Kidney glomerular epithelial cell (primary cell): ENCODE measurements at places on chromosomes 6 and 20.

DNA sequence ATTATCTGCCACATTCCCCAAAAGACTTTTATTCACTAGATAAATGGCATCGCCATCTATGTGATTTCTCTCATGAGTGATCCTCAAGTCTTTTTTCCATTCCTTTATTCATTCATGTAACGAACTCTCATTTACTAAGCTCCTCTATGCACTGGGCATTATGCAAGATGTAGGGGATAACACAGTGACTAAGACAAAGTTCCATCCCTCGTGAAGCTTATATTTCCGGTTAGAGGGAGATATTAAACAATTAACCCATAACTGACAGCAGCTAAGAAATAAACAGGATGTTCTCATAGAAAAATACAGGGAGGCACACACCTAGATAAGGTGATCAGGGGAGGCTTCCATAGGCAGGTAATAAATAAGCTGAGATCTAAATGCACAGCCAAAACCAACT lies 17.2 kb upstream of the PREX1 start:
- DNase-seq: no peak

DNA sequence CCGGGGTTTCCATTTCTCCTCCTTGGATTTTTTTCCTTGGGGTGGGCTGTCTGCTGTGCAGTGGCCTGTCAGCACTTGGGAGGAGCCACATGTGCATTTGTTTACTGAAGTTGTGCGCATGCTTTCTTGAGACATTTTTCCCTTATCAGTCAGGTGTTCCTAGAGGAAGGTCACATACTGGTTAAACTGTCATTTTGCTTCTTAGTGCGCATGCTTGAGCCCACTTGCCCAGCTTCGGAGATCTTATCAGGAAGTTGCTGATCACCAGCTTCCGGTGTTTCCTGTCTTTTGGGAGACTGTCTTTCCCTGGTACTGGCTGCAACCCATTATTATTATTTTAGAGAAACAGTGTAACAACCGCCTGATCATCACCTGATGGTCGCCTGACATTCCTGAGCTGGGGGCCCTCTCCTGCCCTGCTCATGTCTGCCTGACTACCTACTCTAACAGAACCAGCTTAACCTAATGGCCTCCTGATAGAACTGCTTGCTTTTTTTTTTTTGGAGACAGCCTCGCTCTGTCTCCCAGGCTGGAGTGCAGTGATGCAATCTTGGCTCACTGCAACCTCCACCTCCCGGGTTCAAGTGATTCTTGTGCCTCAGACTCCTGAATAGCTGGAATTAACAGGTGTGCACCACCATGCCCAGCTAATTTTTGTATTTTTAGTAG lies 378 bp upstream of the ERVFRD-1 start:
- DNase-seq: no peak

DNA sequence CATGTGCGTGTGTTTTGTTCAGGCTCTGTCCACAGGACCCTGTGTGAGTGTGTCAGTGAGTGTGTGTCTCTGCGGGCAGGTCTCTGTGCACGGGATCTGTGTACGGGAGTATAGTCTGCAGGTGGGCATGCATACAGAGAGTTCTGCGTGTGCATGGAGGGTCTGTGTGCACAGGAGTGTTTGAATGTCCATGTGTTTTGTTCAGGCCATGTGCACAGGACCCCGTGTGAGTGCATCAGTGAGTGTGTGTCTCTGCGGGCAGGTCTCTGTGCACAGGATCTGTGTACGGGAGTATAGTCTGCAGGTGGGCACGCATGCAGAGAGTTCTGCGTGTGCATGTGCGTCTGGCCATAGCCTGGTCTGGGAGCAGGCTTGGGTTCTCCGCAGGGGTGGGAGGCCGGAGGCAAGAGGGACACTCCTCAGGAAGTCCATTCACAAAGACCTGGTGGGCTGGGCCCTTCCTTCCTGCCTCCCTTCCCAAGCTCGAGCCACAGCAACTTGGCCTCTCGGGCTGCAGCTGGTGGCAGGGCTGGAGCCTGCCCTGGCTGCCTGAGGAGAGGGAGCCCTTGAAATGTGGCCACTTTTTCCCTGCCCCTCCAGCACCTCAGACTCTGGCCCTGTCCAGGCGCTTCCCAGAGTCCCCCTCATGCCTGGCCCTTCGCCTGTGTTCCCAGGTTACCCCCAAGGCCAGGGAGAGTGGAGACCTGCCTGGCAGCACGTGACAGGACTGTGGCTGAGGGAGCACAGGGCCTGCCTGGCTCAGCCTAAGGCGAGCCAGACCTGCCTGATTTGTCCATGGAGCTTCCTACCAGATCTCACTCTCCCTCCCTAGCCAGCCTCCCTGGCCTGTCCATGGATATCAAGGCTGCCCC lies 6.8 kb downstream of the HSPA12B start:
- DNase-seq: no peak

DNA sequence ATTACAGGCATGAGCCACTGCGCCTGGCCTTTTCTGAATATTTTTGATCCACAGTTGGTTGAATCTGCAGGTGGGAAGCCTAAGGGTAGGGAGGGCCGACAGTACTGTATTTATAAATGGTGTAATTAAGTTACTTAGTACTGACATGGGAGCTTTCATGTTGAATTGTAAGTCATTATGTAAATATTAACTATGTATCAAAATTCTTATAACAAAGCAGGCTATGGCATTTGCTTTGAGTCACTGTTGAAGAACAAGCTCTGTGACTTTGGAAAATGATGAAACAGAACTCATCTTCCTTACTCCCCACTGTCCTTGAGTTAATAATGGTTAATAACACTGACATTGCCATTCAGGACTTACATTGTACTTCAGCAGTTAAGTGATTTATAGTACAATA lies 63.0 kb upstream of the TXNDC5 start:
- no peak for DNase-seq

GRCh38 chr20:7057611-7058010 lies 290.1 kb downstream of the BMP2 start:
- no peak for DNase-seq

- no peak for DNase-seq
These were observed 36.2 kb upstream of the ZMYND8 start for GRCh38 chr20:47392721-47393073.

GRCh38 chr6:168149015-168149414 lies 70.0 kb upstream of the FRMD1 start:
- no peak for DNase-seq

GRCh38 chr20:37251825-37252477 lies 9.7 kb downstream of the GHRH start:
- DNase-seq: no peak

DNA sequence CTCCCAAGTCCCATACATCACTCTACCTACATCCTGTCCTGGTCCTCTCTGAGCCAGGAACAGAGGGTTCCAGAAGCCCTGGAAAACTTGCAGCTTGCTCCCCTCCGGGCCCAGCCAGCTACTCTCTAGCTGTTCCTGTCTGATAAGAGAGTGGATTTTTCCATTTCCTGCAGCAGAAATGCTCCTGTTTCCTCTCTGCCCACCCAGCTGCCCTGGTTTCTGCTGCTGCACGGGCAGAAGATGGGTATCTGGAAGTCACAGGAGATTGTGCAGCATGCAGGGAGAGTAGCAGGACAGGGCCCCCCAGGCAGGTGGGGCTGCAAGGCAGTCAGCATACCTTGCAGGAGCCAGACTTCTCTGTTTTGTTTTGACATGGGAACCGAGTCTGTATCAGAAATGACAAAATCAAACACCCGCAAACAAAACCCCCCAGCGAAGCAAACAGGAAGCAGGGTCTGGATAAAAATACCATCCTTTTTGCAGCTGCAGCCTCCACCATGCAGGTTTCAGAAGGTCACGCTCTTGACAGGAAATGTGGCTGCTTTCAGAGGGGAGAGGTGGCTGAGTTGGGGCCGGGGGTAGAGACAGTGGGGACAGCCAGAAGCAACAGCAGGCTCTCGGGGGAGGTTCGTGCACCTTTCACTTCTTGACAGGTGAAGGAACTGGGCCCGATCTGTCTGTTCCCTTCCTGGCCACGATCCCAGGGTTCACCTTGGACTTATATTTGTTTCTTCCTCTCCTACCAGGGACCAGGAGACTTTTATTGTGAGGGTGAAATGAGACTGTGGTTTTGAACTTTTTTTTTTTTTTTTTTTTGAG lies 50.8 kb upstream of the FAM83D start:
- DNase-seq: no peak

- DNase-seq: no peak
These were observed 56.4 kb downstream of the RIPOR2 start for GRCh38 chr6:24879351-24879750.

DNA sequence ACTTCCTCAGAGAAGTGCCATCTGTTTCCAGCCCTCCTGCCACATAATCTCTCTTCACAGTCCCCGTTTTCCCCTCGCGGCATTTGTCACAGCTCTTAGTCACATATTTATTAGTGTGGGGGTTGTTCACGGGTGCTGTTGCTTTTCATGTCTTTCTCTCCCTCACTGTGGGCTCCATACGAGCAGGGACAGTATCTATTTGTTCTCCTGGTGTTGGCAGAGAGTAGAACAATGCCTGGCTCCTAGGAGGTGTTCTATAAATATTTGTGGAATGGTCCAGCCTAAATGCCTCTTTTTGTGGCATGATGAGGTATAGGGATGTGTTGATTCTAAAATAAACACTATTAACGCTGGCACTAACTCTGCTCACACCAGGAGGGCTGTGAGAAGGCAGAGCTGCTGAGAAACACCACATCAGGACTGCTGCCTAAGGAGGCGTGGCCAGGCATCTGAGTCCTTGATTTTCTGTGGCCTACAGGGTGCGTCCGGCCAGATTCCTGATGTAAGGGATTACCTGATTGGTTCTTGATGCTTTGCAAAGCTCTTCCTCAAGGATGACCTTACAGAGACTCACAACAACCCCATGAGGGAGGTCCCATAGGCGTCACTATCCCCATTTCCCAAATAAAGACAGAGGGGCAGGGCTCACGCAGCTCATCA lies 219.8 kb upstream of the ARID1B start:
- no peak for DNase-seq

- no peak for DNase-seq
These were observed 77.2 kb downstream of the TMEM242 start for GRCh38 chr6:157246048-157246630.

DNA sequence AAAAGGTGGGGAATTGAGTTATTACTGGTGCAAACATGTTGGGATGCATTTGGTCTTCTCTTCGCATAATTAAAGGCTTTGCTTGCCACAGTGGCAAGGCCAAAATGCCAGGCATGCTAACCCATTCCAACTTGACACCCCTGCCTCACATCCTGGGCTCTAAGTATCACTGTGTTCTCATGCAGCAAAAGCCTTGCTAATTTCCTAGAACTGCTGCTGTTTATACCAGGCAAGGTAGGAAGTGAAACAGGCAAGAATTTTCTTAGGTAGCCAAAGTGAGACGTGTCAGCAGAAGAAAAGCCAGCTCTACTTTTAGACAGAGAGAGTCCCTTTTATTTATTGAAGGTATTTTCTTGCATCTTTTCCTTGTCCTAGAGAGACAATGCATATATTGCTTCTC lies 41.2 kb downstream of the LYRM2 start:
- no peak for DNase-seq

DNA sequence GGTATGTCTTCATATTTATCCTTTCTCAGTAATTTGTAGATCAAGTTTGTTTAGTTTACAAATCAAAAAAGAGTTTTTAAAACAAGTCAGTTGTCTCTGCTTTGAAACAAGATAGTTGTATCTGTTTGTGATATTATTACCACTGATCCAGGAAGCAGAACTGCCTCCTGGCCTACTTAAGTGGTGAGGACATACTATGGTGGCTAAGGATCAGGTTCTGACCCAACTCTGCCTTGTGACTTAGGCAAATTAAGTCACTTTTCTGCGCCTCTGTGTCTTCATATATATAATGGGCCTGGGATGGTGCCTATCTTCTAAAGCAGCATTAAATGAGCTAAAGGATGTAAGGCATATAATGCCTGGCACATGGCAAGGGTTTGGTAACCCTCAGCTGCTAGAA lies 8.7 kb downstream of the ANKS1A start:
- DNase-seq: no peak

DNA sequence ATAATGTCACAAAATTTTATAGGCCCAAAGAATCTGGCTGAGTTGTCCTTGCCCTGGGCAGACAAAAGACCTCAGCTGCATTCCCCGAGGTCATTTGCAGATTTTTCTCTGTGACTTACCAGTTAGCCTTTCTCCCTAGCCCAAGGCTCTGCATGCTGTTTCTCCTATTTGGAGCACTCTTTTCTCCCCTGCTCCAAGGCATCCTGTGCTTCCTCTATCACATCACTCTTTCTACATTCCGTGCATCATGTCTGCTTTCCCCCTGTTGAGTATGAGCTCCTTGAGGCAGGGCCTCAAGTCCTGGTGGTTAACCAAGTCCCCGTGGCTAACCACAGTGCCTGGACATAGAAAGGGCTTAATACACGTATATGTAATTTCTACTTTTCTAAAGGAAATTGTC lies 593 bp upstream of the GSTA3 start:
- DNase-seq: no peak

DNA sequence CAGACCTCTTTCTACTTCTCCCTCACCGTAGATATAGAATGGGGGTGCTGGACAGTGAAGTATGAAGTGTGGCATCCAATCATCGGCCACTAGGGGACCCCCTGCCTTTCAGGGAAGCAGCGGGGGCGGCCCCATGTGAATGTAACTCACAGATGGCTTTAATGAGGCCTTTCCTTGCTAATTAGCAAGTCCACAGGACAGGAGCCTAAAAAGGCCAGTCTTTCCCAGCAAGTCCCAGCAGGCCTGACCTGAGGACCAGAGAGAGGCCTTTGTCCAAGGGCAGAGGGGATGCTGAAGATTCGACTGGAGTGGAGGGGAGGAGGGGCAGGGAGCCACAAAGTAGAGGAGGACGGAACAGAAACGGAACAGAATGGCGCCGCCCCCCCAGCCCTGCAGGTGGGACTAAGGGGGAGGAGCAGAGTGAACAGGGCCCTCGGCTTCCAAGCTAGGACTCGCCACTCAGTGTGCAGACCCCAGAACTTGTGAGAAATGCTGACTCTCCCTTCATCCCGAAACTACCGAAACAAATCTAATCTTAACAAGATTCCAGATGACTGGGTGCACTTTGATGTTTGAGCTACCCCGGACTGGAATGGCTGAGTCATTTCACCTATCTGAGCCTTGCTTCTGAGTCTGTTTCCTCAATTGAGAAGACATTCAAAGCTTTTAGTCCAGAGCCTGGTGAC lies 5.8 kb downstream of the C6orf132 start:
- peak; percentile 78 for DNase-seq

- no peak for DNase-seq
These were observed 93.0 kb upstream of the KCNK16 start for GRCh38 chr6:39415482-39415881.

GRCh38 chr20:58614984-58615760 lies 35.9 kb upstream of the STX16 start:
- DNase-seq: no peak

DNA sequence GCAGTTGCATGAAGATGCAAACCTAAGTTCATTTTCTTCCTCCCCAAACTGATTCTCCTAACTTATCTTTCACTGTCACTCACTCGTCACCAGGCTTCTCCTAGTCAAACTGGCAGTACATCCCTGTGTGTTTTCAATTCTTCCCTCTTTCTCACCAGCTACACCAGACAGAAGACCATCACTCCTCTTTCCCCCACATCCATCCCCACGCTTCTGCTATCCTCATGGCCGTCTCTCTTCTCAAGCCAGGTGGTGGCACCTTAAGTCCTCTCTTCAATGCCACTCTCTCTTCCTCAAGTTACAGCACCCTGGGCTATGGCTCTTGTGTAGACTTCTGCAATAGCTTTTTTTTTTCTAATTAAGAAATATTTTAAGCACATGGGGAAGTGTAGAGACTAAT lies 14.4 kb upstream of the TREM2 start:
- DNase-seq: no peak

- DNase-seq: no peak
These were observed 1.6 kb downstream of the DNAJC5 start for GRCh38 chr20:63896264-63897105.
